ENCODE measurements at places on chromosomes 13 and 19. TPM values are rescaled to one million over a fixed set of nuclear protein-coding genes. Genes with fewer than 3 reads are reported as not detected.

DNA sequence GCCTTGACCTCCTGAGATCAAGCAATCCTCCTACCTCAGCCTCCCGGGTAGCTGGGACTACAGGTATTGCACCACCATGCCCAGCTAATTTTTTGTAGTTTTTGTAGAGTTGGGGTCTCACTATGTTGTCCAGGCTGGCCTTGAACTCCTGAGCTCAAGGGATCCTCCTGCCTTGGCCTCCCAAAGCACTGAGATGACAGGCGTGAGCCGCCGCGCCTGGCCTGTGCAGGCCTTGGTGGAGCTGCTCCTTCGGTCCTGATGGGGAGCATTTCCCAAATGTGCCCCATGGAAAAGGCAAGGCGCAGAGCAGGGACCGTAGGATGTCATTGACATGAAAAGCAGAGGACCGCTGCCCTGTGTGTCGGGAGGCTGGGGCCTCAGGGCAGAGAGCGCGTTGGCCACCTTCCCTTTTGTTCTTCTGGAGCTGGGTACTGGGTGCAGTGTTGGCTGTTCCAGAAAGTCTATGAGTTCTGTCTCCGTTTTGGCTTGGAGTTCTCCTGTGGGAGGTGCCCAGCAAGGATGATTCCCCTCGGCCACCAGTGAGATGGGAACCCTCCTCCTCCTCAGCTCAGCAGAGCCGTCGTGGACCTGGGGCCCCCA lies 128.5 kb downstream of the KDM4B start:
- DNase-seq: no peak

GRCh38 chr19:1074544-1075283 lies 7.7 kb downstream of the ARHGAP45 start:
- DNase-seq: peak; percentile 68

GRCh38 chr19:39969266-39969665 lies 1.7 kb upstream of the PSMC4 start:
- no peak for DNase-seq

DNA sequence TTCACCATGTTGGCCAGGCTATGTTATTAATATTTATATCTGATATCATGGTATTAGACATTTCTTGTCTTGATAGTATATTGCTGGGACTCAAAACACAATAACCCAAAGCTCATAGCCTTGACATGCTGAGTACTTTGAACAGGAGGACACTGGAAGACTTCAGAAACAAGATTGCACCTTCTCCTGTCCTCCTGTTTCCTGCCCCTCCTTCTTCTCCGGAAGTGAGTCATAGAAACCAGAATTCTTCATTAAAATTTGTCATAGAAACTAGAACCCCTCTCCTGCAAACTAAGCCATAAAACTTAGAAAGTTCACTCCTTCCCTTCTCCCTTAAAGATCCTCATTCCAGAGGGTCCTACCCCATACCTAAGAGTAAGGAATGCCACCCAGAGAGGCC lies 400.2 kb downstream of the SLITRK5 start:
- no peak for DNase-seq

GRCh38 chr13:110161112-110161882 lies 145.7 kb downstream of the COL4A1 start:
- DNase-seq: no peak

- DNase-seq: peak; percentile 50
Measured at GRCh38 chr19:33674626-33675367, 53.0 kb downstream of the CHST8 start.

- no peak for DNase-seq
Measured at GRCh38 chr19:50721441-50722137, 1.6 kb upstream of the CLEC11A start.

GRK1 gene
- total RNA-seq: not detected

ZNF480 gene
- total RNA-seq: 8.6 TPM
